Activated naive CD8-positive, alpha-beta T cell treated with anti-CD3 and anti-CD28 coated beads for 36 hours (primary cell): ENCODE measurements at places on chromosomes 1 and 21. TPM values are rescaled to one million over a fixed set of nuclear protein-coding genes. Genes with fewer than 3 reads are reported as not detected.

Gene KIF14
- 17.8 TPM for total RNA-seq

Gene ZNF362
- 7.2 TPM for total RNA-seq

DNA sequence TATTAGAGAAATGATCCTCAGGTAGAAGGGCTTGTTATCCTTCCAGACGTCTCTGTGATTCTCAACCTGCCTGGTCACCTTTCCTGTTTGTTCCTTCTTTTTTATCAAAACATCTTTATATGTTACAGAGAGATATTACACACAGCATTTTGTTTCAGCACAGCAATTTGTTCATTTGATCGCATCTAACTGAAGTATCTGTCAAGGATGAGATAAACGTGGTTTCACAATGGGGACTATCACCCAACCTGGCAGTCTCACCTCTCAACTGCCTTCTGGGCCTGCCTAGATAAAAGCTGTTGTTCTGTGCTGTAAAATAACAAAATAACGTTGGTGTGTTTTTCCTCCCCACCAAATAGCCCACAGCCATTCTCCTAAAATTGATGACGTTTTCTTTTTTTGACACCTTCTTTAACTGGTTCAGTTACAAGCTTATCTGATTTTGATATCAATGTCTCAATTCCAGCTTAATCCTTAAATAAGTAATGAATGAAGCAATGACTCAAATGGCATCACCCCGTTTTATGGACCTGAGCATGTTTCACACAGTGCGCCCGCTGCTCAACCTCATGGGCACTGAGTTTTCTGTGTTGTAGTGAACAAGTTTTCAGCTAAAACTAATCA lies 367.9 kb upstream of the RUNX1 start:
- no peak overlapping the region for H3K27ac ChIP-seq
- peaks cover 5% of the 10 kb centered on the region for H3K27me3 ChIP-seq
- peaks cover 6% of the 10 kb centered on the region for H3K36me3 ChIP-seq
- H3K4me1 ChIP-seq, result no peaks in the 10 kb centered on the region

- peaks cover 18% of the 10 kb centered on the region for H3K36me3 ChIP-seq
- H3K27ac ChIP-seq, result peak overlapping the region; percentile 90
- H3K27me3 ChIP-seq, result no peaks in the 10 kb centered on the region
- peak; percentile 46 for DNase-seq
Observed at GRCh38 chr21:41369920-41370839, 8.4 kb downstream of the MX2 start.

DNA sequence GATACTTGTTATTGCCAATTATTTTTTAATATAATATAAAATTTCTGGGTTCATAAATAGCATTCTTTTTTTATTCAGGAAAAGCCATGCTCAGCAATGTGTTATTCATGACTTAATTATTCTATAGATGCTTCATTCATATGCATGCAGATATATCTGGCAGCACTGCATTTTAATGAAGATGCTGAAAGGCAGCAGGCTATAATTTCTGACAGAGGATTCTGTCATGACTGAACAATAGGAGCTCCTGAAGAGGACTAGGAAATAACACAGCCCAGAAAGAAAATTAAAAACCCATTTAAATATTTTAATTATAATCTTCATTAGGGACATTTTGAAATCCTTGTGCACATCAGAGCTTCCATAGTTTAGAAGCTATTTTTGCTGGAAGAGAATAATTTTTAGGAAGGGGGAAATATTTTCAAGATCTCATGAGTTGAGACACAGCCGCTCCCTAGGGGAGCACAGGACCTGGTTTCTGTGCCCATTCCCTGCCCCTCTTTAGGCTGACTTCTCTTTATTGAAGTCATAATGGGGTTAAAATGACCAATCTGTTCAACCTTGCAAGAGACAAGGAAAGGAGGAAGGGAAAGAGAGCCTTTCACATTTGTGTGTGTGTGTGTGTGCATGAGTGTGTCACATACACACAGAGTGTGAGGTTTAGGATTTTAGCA lies 83.9 kb downstream of the RPE65 start:
- DNase-seq, result no peak
- H3K4me3 ChIP-seq, result no peak overlapping the region
- no peaks in the 10 kb centered on the region for H3K4me1 ChIP-seq
- no peaks in the 10 kb centered on the region for H3K36me3 ChIP-seq
- H3K27me3 ChIP-seq, result peaks cover 19% of the 10 kb centered on the region
- H3K27ac ChIP-seq, result no peak overlapping the region

GRCh38 chr1:45325851-45326506 lies 716 bp upstream of the HPDL start:
- peak overlapping the region; percentile 91 for H3K27ac ChIP-seq
- H3K27me3 ChIP-seq, result peaks cover 3% of the 10 kb centered on the region
- H3K36me3 ChIP-seq, result peaks cover 27% of the 10 kb centered on the region
- peak overlapping the region; percentile 87 for H3K4me3 ChIP-seq
- no peak for DNase-seq
